LNCaP clone FGC (cell line): ENCODE measurements at places on chromosomes 1 and 21.

GRCh38 chr1:115717541-115717940 is 51.0 kb downstream of the CASQ2 start:
- DNase-seq = no peak

DNA sequence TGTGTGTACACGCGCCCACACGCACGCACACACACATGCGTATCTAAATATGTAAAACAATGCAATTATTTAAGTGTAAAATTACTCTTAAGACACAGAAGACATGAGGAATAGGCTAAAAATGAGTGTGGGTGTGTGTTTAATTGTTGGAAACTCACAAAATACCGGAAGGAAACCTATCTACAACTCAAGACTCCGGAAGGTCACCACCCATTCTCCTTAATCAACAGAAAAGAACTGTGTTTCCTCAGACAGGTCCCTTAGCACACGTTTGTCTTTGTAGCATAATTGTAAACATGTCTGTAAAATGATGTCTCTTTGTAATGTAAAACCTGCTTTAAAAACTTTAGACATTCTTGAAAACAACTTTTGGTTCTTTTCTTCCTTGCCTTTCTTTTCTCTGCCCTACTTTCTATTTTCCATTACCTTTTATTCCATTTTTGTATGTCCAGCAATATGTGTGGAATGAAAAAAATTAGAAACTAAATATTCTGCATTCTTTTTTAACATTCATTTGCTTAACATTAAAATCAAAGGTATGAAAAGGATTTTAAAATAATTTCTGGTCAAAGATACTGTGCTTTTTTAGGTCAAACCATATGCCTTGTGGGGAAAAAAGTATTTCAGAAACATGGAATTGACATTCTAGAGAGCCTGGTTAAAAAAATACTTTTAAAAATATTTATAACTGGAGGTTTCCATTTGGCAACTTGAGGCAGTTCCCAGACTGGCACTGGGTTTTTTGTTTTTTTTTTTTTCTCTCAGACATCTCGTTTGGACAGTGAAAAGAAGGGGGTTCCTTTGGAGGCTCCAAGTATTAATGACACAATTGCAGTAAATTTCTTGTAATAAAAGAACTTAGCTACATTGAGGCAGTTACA is 46.2 kb downstream of the ATP5PF start:
- no peak for DNase-seq

DNA sequence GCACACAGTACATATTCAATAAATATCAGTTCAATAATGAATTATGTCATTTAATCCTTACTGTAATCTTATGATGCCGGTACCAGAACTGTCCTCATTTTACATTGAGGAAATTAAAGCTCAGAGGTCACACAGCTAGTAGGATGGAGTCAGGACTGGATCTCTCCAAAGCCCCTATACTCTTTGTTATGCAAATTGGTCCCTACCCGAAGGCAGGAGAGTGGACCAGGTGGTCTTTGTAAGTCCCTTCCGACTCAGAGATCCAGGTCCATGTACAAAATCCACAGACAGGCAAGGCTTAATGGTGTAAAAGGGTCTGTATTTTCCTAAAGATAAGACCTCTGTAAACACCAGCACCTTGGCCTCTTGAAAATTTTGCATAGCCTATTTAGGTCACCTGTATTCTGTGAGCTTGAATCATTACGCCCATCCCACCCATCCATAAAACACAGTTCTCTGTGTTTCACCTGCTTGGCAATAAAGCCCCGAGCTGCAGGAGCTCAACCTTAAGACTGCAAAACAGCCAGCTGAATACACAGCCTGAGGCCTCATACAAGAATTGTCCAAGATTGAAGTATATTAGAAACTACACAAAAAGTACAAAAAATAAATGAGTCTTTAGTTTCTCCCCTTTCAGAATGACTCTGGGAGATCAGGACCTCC is 41.7 kb downstream of the PLXNA2 start:
- no peak for DNase-seq

DNA sequence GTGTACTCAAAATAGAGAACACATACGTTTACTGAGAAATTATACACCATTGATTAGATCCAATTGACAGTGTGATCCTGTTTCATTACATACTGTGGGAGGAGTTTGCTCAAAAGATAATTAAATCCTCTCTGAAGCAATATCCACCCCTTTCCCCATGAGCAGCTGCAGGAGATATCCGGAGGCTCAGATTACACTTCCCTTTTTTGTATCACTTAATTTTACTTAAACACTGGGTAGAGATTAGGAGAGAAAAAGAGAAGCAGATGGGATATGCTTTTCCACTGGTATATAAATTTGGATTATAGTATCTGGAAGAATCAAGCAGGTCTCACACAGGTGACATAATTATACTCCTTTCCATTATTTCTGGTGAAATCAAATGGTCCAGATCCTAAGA is 333.3 kb upstream of the ZRANB2 start:
- no peak for DNase-seq

DNA sequence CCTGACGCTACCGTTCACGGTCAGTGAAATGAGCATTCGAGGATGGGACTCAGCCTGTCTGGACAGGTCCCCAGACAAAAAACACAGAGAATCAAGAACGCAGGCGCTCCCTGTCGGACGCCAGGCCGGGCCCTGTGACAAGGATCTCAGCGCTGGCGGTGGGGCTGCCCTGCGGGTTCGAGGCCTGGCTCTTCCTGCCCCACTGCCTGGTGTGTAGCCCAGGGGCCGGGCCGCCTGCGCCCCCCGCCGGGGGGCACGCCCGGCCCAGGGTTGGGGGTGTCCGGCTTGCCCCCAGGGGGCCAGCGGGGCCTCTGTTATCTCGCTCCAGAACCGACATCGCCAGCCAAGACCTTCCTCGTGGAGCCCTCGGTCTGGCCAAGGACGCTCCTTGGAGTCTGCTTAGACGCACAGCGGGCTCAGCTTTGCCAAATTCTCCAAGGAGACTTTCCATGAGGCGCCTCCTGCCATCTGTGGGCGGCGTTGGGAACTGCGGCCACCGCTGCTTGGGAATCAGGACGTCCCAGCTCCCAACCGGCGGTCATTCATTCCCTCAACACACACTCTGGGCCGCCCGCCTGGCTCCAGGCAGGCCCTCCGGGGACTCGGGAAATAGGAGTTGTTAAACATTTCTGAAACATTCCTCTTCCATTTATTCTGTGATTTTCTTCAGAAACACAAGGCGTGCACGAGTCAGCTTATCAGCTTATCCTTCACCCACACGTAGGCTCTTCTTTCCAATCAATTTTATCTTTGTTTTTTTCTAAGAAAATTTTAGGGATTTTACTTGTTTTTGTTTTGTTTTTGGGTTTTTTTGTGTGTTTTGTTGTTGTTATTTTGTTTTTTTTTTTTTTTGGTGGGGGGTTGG is 11.3 kb upstream of the RIPK4 start:
- DNase-seq = peak; percentile 83

- no peak for DNase-seq
Measured at GRCh38 chr1:43664369-43664768, 14.4 kb downstream of the KDM4A start.

DNA sequence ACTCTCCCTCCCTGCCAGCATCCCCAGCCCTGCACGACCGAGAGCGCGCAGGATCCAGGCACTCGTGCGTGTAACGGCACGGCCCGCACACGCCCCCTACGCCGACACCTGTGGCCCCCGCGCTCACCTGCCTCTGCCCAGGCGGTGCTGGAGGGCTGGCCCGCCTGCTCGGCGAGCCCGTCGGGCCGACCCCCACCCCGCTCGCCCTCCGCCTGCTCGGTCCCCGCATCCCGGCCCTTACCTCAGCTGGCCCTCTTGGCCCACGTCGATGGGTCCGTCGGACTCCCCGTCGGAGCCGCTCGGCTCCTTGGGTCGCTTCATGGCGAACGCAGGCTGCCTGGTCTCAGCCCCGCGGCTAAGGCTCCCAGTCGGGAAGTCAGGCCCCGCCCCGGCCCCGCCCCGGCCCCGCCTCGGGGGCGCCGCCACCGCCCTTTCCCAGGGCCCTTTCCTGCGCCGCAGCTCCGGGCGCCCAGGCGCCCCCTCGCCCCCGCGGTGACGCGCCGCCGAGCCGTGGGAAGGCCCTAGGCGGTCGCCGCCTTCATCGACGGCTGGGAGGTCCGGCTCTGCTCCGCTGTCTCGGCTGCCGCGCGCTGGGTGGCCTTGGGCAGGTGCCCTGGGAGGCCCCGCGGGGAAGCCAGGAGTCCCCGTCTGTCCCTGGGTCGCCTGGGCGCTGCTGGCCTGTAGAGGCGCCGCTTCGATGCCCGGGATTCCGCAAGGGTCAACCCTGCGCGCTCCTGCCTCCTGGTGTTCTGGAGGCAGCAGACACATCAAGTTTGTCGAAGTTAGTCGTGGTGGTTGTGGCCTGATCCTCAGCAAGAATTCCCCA is at the start of gene HEYL:
Gene HEYL (minus strand): TSS at position 339 of the 826 bp plus-strand sequence. CDS start 18 bp downstream, at position 321.
- no peak for DNase-seq

DNA sequence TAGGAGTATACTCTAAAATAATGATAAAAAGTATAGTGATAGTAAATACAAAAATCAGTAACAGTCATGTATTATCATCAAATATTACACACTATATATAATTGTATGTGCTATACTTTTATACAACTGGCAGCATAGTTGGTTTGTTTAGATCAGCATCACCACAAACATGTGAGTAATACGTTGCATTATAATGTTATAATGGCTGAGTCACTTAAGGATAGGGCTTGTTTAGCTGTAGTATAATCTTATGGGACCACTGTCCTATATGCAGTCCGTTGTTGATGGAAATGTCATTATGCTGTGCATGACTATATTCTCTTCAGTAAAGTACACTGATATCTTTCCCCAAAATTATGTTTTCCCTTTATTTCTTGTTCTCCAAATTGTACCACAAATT is 92.8 kb downstream of the LYPLAL1 start:
- DNase-seq = no peak

GRCh38 chr1:27979859-27980201 is 20.1 kb downstream of the XKR8 start:
- no peak for DNase-seq

DNA sequence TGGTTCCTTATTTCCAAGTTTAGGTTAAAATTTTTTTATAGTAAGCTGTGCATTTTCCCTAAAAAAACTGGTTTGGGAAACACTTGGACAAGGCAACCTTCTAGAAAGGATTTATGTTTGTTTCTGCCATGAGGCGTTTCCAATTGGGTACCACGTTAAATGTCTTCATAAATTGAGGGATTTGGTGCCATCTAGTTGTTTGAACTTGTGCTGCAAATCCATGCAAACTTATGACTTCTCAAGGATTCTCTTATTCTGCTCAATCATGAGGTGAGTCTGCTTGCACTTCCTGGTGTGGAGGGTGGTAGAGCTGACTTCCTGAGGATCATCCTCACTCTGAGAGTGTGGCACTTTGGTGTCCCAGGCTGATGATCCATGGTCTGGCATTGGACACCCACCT is 123.3 kb downstream of the PCNX2 start:
- DNase-seq = peak; percentile 39

DNA sequence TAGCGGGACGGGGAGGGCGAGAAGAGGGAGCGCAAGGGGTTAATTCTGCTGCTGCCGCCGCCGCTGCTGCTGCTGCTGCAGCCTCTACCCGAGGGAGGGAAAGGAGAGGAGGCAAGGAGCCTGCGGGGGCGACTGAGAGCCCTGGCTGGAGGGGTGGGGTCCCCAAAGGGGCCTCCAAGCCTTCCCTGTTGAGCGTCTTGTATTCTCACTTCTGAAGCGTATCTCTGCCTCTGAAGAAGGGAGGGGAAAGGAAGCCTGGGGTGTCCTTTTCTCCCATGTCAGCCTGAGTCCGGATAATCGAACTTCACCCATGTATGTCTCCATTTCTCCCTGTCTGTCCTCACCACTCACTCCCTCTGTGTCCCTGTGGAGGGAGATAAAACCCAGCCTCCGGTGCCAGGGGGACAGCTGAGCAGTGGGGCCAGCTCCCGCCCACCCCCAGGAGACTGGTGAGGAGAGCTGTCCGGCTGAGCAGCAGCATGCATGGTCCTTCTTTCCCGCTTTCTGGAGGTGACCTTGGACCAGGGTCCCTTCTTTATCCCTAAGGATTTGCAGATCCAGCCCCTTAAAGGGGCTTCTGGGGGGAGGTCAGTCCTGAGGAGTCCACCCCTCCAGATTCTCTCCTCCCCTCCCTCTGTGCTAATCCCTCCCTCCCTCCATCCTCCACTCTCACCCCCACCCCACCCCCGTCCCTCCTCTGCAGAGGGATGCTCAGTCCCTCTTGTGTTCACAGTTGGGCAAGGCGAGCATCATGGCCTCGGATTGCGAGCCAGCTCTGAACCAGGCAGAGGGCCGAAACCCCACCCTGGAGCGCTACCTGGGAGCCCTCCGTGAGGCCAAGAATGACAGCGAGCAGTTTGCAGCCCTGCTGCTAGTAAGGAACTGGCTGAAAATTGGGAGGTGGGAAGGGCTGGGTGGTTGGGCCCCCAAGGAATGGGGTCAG is 1.0 kb downstream of the NCDN start:
- no peak for DNase-seq

DNA sequence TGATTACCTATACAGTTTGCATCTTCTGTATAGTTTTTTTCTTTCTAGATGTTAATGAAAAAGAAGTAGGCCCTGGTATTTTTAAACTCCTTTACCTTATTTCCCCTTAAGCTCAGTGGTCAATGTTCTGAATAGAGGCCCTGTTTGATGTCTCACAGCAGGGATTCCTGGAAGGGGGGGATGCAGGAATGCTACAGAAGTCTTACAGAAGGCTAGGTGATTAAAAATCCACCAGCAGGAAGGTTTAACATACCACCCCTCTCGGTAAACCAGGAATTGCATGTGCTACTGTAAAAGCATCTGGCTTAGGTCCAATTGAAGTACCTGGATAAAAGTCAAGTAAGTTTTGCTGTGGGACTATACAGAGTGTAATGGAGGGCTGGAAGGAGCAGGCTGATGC is 78.3 kb downstream of the NOS1AP start:
- DNase-seq = no peak

GRCh38 chr1:172219966-172220365 is 200.5 kb upstream of the C1orf105 start:
- DNase-seq = no peak

DNA sequence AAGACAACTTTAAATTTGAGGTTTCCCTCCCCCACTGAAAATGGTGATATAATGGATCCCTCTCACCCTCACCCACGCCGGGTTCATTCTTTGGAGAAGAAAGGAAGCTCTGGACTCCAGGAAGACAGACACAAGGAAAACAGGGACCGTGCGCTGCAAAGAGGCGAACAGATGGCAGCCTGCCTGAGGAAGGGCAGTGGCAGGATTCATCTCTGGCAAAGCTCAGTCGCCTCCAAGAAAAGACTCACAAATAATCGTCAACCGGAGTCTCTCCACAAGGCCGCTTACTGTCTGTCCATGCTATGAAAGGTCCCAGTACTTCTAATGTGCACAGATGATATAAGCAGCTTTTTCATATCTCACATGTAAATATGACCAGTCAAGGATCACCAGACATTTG is 110.3 kb downstream of the TIAM1 start:
- no peak for DNase-seq

DNA sequence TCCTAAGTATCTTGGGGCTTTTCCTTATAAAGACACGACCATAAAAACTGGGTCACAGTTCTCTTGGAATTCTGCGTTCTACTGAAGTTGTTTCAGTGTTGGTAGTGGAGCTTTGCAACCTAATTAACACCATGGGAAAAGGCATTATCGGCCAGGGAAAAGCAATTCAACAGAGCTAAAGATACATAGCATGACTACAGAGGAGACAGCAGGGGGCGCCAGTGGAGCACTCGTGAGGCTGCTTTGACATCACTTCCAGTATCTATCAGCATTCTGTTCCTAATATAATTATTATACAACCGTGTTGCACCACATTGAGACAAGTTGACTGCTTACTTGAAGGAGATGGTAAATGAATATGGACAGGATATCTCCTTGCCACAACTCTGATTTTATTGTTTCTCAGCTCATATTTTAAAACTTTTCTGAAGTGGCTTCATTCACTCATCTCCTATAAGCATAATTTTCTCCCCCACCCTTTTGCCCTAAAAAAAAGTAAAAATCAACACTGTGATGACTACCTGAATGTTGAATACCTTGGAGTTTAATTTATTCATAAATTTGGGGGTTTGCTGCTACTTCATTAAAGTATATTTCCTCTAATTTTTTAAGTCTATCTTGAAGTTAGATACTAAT is 39.4 kb downstream of the ZP4 start:
- no peak for DNase-seq
